ENCODE measurements at places on chromosomes 12 and 14. TPM values are rescaled to one million over a fixed set of nuclear protein-coding genes. Genes with fewer than 3 reads are reported as not detected.

GRCh38 chr14:99361596-99362215 is 89.7 kb upstream of the BCL11B start:
- DNase-seq, result no peak

GRCh38 chr12:85642288-85642687 is 193.9 kb downstream of the RASSF9 start:
- no peak for DNase-seq

DNA sequence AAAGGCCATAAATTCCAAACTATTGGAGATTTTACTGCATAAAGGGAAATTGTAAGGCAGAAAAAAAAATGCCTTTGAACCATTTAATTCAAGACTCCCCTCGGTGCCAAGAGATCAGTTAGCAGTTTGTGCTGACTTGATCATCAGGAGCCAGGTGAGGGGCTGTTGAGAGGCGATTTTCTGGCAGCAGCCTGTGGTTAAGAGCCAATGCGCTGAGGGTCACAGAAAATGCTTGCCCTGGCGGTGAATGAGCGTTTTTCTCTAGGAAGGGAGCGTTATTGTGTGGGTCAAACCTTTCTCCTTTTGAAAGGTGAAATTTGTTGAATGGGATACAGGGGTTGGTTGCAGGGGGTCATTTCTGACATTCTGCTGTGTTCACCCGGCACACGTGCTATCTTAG is 4.7 kb downstream of the SRRM4 start:
- DNase-seq, result no peak

CD27 gene
- total RNA-seq, result 77.7 TPM

All from activated CD4-positive, alpha-beta T cell treated with anti-CD3 and anti-CD28 coated beads, Interleukin-2, amount 10 ng/mL, durations not matched to agents 24 days and 14 days (primary cell).